ENCODE measurements at places on chromosomes 2 and 18.

GRCh38 chr2:24886691-24887304, 33.2 kb downstream of the ADCY3 start:
- DNase-seq: peak; percentile 6

GRCh38 chr2:134647607-134648256, 71.1 kb downstream of the TMEM163 start:
- DNase-seq: no peak

GRCh38 chr2:200430017-200430416, 79.9 kb downstream of the KCTD18 start:
- DNase-seq: no peak

- DNase-seq: no peak
These were observed 9.3 kb upstream of the CD226 start for GRCh38 chr18:69956665-69957620.
